CD4-positive, alpha-beta T cell treated with Interleukin-1 beta for 1 hour (primary cell): ENCODE measurements at places on chromosomes 7 and 10.

GRCh38 chr7:131067220-131067619 is 260.5 kb upstream of the MKLN1 start:
- DNase-seq: no peak

GRCh38 chr10:78537018-78537417 is 503.4 kb downstream of the RPS24 start:
- no peak for DNase-seq

DNA sequence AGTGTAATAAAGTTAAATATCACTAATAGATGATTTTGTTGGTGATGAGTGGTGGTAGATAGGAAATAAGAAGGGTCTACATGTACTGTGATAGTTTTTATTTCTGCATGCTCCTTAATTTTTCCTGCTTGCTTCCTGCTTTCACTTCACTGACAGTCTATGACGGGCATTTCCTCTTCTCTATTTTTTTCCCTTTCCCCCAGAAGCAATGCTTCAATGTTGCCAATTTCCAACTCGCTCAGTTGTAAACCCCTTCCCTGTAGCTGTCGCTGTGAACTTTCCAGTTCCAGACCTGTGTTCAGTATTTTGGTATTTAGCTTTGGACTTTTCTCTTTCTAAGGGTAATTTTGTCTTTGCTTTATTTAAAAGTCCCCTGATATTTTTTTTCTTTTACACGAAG is 123.5 kb upstream of the AGR3 start:
- no peak for DNase-seq

- no peak for DNase-seq
Observed at GRCh38 chr10:44028384-44029137, 356.3 kb downstream of the CXCL12 start.

DNA sequence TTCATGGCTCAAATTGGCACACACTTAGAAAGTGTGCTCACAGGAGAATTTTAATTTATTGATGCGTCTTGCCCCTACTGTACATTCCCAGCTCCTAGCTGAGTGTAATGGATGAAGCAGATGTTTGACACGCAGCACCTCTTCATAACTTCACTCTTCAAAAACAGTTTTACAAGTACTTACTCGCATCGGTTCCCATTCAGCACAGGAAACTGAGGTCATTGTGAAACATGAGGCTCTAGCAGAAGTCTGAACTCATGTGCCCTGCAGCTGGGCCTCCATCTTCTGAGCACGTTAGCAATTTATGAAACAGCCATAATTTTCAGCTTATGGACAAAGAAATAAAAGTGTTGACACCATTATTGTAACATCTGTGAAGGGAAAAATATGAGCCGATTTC is 558.9 kb upstream of the MGMT start:
- DNase-seq: no peak

GRCh38 chr10:35898716-35899440 is 256.8 kb upstream of the FZD8 start:
- no peak for DNase-seq

GRCh38 chr7:130957137-130957513 is 223.1 kb upstream of the KLF14 start:
- DNase-seq: peak; percentile 45

- no peak for DNase-seq
Observed at GRCh38 chr10:89845541-89846280, 144.3 kb downstream of the KIF20B start.

GRCh38 chr7:116988363-116988989 is 35.2 kb downstream of the ST7 start:
- DNase-seq: no peak

- DNase-seq: peak; percentile 40
Observed at GRCh38 chr10:113681533-113682470, 2.1 kb downstream of the CASP7 start.

DNA sequence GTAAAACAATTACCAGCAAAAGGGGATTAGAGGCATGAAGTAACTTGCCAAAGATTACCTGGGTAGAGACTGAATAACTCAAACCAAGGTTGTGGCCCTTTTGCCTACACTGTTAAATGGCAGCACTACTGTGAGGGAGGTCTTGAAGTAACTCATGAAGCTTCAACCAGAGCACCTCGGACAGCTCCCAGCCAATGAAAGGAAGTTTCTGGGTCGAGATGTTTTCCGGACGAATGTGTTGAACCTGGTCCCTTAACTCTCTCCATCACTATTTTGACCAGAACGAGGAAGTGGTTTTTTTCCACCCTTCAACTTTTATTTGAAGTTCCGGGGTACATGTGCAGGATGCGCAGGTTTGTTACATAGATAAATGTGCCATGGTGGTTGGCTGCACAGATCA is 133.6 kb upstream of the PRKCQ start:
- no peak for DNase-seq

DNA sequence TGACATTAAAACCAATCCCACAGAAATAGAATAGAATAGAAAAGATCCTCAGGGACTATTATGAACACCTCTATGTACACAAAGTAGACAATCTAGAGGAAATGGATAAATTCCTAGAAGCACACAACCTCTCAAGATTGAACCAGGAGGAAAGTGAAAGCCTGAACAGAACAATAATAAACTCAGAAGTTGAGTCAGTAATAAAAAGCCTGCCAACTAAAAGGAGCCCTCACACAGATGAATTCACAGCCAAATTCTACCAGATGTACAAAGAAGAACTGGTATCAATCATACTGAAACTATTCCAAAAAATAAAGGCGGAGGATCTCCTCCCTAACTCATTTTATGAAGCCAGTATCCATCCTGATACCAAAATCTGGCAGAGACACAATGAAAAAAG is 220.3 kb upstream of the HPS1 start:
- DNase-seq: no peak

DNA sequence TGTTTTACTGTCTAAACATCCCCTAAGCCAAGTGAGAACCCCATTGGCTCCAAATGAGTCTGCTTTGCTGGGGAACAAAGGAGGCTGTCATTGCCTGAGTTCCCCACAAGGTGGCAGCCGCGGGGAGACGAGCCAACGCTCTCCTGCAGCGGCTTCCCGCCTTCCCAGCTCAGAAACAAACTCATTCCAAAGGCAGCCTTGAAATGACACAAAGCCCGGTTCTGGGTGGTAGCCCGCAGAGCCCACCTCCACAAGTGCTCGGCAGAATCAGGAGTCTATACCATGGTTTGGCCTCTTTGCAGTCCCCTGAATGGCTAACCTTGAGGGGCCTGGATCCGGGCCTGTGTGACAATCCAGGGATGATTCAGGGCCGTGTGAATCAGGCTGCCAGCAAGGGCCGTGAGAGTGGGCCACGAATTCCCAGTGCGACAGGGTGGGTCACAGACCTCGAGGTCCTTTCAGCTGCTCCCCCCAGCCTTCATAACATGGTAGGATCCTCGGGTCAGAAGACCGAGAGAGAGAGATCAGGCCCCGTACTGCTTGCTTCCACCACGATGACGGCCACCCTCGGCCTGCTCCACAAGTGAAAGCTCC is 79.7 kb downstream of the DLG5 start:
- DNase-seq: peak; percentile 51

DNA sequence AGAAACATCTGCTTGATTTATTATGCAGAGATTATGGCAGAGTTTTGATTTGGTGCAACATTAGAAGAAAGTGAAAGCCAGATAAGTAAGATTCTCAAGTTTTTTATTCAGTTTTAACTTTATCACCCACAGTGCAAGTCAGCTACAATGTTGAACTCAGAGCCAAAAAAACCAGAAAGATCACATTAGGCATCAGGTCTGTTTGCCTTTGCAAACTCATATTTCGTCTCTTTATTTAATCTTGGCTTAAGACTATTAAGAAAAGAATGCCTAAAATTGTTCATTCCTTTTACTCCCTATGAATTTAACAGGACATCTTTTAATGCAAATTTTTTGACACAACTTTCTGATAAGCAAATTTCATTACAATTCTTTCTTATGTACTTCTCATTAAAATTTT is 76.0 kb upstream of the TMEM26 start:
- no peak for DNase-seq

DNA sequence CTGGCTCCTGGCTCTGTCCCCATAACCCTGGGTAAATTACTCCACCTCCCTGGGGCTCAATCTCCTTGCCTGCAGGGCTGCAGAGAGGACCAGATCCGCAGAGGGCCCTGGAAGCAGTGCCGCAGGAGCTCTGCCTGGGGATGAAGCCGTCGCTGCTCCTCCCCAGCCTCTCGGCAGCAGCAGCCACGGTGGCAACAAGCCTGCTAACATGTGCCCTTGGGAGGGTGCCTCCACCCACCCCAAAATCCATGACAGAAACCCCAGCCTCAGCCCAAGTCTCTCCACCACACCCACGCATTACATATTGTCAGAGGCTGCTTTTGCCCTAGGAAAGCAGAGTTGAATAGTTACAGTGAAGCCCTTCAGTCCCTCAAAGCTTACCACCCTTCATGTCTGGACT is 486.4 kb upstream of the FOXK1 start:
- DNase-seq: no peak

DNA sequence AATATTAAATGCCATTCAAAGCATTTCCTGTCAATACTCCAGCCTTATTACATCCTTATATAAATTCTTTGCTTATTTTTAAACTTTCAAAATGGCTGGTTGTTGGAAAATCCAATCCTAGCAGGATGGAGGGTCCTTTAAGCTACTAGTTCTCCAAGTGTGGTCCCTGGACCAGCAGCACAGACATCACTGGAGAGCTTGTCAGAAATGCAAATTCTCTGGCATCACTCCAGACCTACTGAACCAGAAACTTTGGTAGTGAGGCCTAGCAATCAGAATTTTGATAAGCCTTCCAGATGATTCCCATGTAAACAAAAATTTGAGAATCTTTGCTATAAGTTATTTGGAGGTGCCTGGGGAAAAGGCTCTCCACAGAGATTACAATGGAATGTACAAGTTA is 43.8 kb downstream of the CALCR start:
- no peak for DNase-seq

GRCh38 chr7:30166155-30166840 is 31.5 kb downstream of the MTURN start:
- no peak for DNase-seq

DNA sequence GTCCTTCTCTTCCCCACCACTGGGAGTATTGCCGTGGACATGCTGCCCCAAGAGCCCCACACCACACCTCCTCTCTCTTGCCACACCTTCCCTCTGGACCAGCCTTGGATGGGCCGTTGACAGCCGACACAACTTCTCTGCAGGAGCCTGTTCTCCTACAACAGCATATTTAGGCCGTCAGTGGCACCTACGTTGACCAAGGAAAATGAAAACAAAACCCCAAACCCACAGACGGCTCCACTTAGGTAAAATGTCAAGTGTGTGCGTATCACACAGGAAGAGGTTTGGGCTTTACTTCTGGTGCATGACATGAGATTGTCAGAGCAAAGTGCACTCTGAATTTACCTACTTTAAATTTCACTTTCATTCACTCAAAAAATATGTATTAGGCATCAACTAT is 246.6 kb downstream of the ZMYND11 start:
- DNase-seq: no peak

DNA sequence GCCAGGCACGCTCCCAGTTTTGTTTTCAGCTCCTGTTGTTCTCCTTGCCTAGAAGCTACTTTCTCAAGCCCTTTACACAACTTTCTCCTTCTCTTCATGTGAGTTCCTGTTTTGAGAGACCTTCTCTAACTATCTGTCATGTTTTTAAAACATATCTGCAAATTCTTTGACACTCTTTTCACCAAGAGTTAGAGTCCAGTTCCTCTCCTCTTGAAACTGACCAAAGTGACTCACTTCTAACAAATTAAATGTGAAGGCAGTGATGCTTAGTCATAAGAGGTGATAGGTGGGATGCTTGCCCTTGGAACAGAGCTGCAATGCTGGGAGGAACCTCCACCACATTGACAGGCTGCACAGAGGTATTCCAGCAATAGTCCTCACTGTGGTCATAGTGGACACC is 25.3 kb downstream of the ZSCAN25 start:
- DNase-seq: no peak

DNA sequence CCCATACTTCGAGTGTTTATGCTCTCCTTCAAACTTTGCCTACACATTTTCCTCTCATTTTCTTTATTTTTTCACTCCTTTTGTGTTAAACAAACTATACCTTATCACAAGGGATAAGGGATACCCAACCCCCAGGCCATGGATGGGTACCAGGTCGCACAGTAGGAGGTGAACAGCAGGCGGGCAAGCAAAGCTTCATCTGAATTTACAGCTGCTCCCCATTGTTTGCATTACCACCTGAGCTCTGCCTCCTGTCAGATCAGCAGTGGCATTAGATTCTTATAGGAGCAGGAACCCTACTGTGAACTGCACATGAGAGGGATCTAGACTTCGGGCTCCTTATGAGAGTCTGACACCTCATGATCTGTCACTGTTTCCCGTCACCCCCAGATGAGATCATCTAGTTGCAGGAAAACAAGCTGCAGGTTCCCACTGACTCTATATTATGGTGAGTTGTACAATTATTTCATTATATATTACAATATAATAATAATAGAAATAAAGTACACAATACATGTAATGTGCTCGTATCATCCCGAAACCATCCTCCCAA is 28.5 kb downstream of the ZC3HC1 start:
- no peak for DNase-seq

- no peak for DNase-seq
Observed at GRCh38 chr7:28187012-28187411, 6.4 kb upstream of the JAZF1 start.
